ENCODE measurements at places on chromosomes 5 and 9.

GRCh38 chr9:137088121-137088520 lies 1.3 kb downstream of the MAN1B1 start:
- no peak for DNase-seq

DNA sequence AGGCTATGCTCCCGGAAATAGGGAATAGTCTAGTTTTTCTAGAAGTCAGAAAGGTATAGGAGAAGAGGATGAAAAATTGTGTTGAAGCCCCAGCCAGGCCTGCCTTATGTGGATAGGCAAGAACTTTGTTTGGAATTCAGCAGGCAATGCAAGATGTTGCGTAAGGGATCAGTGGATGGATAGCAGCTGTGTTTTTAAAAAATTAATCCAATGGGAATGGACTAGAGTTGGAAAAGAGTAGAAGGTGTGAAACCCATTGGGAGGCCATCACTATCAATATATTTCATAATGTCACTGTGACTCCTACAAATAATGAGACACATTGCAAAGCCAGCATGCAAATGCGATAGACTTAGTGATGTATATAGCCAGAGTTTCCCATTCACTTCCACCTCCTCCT lies 281.9 kb downstream of the MARCHF11 start:
- DNase-seq = no peak

DNA sequence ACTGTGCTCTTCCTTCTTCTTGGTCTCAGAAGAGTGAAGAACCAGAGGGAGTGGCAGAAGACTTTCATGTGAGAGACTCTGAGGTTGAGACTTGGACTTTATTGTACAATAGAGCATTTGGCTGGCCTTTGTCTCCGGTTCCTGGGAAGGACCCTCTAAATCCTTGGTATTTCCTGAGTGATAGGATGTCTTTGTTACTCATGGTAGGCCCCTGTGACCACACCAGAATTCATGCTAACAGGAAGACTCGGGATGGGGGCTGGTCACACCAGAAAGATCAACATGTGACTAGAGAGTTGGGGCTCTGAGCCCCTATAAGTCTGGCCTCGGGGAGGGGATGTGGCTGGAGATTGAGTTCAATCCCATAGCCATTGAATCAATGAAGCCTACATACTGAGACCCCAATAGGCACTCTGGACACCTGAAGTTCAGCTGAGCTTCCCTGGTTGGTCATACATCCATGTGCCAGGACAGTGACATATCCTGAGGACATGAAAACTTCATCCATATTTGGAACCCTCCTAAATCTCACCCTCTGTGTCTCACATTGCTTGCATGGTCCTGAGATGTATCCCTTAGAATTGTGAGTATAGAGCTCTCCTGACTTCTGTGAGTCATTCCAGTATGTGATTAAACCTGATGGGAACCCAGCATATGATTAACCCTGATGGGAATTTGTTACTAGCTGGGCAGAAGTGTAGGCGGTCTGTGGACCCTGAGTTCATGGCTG lies 201.7 kb downstream of the GADD45G start:
- peak; percentile 34 for DNase-seq

DNA sequence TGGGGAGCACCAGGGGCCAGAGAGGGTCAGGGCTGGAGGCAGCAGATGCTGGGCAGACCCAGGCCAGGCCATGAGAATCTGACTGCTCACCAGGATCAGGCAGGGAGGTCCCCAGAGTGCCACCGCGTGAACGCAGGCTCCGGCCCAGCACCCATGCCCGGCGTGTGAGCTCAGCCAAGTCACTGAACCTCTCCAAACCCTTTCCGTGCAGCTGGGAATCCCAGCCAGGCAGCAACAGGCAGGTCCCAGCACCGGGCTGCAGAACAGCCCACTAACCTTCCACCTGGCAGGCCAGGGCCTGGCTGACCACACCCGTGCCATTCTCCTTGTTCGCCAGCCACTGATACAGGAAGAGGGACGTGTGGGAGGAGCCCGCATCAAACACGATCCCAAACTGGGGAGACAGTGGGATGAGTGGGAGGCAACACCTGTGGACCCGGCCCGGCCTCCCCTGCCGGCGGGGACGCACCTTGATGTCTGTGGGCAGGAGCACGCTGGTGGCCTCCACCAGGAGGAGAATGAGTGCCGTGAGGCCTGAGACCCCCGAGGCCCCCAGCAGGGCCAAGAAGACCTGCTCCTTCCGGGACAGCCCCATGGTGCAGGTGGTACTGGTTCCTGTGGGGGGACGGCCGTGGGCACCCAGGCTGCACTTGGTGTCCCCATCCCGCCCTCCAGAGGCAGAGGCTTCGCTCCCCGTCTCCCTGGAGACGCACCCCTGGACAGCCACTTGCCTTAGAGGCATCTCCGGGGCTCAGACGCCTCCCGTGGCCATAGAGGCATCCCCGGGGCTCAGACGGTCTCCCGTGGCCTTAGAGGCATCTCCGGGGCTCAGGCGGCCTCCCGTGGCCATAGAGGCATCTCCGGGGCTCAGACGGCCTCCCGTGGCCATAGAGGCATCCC lies 3.2 kb downstream of the ENTPD8 start:
- no peak for DNase-seq

DNA sequence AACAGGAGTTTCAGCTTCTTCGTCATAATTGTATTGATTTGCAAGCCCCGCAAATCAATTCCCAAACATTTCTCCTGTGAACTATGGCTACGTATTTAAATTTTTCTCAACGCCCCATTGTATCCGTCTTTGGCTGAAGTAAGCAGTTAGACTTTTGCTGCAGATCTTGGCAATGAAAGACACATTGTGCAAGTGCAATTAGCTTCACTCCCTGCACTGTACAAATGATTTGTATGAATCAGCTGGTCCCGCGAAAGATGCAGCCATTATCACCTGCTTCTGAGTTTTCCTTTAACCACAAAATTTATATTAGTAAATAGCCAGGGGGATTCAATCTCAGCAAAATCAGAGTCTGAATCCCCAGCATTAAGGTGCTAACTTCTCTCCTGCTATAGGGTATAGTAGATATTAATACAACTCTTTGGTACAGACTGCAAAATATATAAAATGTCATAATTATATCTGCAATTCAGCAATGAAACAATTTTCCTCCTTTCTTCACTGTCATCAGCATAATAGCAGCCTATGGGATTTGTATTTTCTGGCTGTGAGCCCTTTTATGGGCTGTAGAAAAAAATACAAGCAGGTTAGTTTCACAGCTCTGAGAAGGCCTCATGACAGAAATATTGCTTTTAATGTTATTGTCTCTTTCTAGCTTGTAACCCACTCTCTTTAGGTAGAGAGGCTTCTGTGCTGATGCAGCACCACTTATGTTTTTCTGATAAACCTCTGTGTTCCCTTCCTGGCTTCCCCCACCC lies 68.4 kb upstream of the SMARCA2 start:
- DNase-seq = no peak

DNA sequence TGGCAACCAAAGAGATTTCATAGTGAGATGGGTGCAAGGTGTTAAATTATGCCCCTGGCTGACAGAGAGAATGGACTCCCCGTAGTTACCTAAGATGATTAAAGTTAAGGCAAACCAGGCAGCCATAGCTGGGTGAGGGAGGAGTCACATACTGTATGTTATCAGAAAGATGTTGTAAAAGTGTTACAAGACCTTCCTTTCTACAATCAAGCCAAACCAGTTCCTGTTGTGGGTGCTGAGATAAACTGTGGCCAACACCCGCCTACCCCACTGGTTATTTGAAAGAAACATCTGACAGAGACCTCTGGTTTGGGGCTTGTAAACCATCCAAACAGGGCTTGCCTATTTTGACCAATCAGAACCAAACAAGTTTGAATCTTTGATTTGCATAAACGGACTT lies 684.7 kb upstream of the NUDT12 start:
- no peak for DNase-seq

DNA sequence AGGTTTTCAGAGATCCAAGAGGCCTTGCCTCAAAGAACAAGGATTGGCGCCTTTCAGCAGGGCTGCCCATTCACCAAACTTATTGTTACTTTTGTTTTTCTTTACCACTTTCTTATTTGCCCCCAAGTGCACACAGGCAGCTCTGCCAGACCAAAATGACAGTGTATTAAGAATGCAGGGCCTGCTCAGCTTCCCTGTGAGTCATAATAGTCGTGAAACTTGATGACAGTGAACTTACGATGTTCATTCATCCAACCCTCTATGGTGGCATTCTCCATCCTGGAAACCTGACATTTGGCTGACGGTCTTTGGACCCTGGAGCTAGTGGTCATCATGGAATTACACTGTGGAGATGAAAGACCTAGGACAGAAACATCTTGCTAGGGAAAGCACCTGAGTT lies 44.3 kb downstream of the UBE2QL1 start:
- no peak for DNase-seq

GRCh38 chr5:138737494-138738265 lies 15.5 kb upstream of the CTNNA1 start:
- no peak for DNase-seq

DNA sequence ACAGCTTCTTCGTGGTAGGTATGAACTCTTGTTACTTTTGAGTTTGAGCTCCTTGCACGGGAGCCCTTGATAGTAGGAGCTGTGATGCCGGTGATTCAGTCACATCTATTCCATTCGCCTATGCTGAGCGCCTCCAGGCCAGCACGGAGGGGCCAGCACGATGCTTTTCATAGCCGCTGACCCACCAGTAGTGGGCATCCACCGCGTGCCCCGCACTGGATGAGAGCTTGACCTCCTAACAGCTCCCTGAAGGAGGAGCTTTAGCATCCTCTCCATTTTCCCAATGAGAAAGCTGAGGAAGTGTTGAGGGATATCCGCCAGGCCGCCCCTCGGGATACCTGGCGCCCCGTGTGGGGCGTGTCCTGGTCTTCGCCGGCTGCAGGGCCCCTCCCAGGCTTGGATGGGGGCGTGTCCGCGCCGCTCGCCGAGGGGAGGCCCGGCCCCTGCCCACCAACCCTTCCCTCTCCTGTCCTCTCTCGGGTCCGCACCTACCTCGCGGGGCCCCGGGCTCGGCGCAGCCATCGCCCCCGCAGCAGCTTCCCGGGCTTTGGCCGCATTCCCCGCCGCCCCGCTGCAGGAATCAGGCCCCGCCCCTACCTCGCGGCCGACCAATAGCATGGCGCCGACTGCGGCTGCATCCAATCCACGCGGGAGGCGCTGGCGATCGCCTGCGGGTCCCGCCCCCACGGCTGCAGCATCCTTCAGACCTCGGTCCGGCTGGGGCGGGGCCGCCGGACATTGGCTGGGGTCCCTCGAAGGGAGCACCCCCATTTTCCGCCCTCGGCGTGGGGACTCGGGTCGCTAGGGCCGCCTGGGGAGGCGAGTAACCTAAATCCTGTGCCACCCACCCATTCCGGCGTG lies at the start of gene PIP5KL1:
Gene PIP5KL1, minus strand, starts transcription at position 547 of the 861 bp plus-strand sequence. Its CDS starts 25 bp downstream, at position 522.
- DNase-seq = peak; percentile 98

DNA sequence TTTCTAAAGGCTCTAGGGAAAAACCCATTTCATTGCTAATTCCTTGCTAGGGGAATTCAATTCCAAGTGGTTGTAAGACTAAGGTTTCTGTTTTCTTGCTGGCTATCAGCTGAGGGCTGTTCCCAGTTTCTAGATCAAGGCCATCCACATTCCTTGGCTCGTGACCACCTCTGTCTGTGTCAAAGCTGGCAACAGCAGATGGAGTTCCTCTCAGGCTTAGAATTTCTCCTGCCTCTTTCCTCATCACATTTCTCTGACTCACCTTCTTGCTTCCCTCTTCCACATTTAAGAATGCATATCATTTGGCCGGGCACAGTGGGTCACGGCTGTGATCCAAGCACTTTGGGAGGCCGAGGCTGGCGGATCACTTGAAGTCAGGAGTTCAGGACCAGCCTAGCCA lies 19.0 kb downstream of the DAB2IP start:
- DNase-seq = no peak

DNA sequence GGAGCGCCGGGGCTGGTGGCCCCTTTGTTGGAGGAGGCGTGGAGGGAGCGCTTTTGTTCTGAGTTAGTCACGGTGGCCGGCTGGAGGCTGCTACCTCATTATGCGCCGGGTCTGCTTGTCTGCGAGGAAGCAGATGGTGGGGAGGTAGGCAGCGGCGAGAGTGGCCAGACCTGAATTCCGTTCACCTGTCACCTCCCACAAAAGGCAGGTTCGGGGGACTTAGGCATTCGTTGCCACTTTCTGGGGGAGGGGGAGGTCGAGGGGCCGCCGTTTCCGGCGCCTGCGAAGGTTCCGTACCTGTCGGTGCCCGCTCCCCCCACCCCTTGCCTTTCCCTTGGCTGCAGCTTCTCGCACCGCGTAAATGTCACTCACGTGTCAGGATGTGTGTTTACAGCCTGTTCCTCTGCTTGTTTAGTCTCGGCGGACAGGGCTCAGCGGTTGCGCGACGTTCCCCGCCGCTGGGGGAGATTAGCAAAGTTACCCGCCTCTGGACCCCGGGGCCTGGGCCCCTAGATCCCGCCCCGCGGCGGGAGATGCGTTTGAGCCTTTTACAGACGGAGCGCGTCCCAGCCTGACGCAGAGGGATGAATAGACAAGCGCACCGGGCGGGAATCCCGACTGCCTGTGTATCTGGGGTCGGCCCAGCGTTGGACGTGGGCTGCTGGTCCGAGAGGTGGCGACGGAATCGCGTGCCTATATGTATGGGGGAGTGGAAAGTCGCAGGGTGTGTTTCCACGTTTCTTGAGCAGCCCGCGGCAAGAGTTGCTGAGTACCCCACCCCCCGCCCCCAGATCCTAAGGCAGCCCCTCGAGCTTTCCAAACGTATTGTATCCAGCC lies 2.7 kb upstream of the LHX2 start:
- DNase-seq = no peak

- DNase-seq = no peak
Measured at GRCh38 chr5:107739661-107740060, 68.9 kb upstream of the EFNA5 start.

DNA sequence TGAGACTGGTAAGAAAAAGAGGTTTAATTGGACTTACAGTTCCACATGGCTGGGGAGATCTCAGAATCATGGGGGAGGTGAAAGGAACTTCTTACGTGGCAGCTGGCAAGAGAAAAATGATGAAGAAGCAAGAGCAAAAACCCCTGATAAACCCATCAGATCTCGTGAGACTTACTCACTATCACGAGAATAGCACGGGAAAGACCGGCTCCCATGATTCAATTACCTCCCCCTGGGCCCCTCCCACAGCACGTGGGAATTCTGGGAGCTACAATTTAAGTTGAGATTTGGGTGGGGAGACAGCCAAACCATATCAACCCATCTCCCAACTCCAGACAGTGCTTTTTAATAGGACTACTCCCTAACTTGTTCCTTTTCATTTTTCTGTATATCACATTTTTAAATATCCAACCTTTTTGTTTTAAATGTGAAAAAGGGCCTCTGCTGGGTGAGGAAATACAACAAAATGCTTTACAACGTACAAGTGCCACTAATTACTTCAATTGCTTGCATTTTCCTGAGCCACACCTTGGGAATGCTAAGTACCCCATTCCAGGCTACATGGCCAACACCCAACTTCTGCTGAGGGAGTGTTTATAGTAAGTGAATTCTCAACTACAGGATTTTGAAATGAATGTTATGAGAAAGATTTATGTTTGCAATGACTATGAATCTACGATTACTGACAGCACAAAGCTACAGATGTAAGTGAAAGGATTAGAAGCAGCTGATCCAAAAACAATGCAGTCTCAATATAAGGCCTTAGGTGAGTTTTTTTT lies 294.1 kb upstream of the CD180 start:
- DNase-seq = no peak

- DNase-seq = no peak
Measured at GRCh38 chr5:116881921-116882531, 307.4 kb upstream of the SEMA6A start.

All from AG08395 (cell line).